DMS 273 treated with DMSO at 0.1 percent for 48 hours (cell line): ENCODE measurements at places on chromosomes 5 and 9.
A peak's percentile ranks its signal among the peaks of the same experiment; 100 is the strongest.

- DNase-seq: no peak
These were observed 52.2 kb upstream of the DHFR start for GRCh38 chr5:80706835-80707447.

DNA sequence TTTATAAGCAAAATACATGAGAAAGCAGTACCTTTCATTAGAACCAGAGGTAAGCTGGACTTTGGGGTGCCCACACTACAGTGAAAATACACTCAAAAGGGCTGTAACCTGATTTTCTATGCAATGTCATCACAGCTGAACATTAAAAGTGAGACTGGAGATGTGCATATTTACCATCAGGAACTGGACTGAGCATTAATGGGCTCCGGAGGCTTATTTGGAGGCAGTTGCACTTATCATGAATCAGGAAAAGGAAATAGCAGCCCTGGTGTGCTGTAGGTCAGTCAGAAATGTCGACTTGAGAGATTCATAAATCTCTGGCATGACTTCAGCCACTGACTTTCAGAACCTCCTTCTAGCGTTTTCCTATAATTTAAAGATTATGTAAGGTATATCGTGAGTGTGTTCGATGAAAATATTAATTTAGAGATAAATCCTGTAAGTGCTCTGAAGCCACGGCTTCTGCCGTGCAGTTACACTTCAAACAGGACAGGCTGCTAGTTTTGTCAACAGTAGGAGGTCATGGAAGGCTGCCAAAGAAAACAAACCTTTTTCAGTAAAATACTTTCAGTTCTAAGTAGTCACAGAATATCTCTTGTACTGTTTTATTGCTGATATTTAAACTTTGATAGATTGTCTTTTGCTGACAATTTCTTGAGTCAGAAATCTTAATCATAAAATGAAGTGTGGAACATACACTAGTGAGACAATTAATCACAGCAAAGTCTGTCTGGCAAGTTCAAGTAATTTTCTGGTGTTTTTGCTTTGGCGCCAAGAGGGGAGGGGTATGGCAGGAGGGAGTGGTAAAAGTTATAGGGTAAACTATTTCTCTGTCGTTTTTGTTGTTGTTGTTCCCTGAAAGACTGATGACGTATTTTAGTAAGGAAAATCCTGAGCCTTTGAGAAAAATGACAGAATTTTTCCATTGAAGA is 939.7 kb downstream of the NR2F1-AS1 start:
- DNase-seq: peak; percentile 45

DNA sequence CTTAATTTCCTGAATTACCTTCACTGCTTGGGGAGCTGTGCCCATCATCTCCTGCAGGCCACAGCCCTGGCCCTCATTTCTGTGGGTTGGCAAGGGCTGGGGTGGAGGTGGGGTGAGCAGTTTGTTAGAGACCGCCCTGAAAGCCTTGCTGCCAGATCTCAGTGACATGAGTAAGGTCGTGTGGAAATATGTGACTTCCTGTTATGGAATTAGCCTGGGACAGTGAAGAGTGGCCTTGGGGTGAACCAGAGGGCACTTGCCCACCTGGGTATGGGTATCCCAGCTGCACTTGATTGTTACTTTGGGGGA is 2.5 kb upstream of the HNRNPAB start:
- DNase-seq: no peak

- no peak for DNase-seq
These were observed 305.9 kb upstream of the PRR16 start for GRCh38 chr5:120158211-120158610.

- DNase-seq: no peak
These were observed 532.8 kb downstream of the MAT2B start for GRCh38 chr5:164038128-164038783.

GRCh38 chr5:74616236-74617146 is 24.0 kb downstream of the ENC1 start:
- no peak for DNase-seq

- DNase-seq: no peak
These were observed 318.8 kb downstream of the FAM170A start for GRCh38 chr5:119948162-119948561.

GRCh38 chr5:117788596-117788995 is 1199.8 kb downstream of the DTWD2 start:
- no peak for DNase-seq

GRCh38 chr5:116528519-116529234 is 45.9 kb downstream of the SEMA6A start:
- DNase-seq: no peak

DNA sequence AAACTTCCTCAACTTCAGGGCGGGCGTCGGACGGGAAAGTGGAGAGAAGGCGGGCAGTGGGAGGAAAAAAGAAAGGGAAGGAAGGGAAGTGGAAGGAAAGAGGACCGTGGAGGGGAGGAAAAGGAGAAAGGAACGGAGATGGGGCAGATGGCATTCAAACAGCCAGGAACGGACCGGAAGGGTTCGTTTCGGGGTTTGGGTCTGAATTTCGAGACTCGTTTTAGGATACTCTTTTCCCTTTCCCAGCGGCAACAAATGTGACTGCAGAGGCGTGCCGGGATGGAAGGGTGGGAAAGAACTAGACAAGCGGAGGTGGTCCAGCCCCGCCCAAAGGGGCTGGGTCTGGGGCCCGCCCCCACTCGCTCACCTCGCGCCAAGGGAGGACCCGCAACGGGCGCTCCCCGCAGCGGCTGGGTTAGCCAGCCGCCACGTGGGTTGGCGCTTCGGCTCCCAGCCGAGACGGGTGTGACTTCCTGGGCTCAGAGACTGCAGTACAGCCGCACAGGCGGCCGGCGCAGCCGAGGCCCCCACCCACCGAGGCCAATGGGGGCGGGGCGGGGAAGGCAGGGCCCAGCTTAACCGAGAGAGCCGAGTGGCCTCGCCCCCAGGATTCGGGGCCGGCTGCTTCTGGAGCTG is 2.7 kb downstream of the VCAN start:
- DNase-seq: peak; percentile 38

DNA sequence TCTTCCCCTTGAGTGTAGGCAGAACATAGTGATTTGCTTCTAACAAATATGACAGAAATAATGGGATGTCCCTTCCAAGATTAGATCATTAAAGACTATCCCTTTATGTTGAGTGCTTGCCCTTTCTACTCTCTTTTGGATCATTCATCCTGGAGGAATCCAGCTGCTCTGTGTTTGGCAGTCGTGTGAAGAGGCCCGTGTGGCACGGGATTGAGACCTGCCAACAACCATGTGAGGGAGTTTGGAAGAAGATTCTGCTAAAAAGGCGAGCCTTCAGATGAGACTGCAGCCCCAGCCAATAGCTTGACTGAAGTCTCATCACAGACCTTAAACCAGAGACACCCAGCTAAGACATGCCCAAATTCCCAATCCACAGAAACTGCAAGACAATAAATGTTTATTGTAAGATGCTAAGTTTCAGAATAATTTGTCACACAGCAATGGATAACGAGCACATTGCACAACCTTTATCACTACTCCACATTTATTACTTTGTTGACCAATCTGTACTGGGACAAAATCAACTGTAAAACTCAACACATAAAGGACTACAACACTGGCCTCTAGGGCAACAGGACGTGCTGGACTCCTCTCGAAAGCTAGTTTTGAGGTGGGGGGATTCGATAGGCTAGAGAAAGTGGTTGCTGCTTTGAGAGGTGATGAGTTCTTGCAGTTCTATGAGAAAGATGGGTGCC is 42.8 kb downstream of the ANGPTL2 start:
- no peak for DNase-seq

DNA sequence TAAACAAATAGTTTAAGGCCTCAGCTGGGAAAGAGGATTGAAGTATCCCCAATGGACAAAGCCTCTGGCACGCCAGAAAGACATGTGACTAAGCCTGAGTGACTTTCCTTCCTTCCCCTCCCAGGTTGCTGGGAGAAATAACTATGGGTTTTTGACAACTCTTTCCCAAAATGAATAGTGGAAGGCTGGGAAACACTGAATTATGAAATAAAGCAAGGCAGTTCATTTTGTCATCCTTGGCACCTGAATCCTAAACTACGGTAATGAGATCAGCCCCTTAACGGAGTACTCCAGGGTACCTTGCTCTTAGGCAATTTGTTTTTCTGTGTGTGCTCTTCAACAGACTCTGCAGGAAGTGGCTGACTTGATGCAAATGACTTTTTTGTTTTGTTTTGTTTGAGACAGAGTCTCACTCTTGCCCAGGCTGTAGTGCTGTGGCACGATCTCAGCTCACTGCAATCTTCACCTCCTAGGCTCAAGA is 75.2 kb downstream of the LMNB1 start:
- no peak for DNase-seq

DNA sequence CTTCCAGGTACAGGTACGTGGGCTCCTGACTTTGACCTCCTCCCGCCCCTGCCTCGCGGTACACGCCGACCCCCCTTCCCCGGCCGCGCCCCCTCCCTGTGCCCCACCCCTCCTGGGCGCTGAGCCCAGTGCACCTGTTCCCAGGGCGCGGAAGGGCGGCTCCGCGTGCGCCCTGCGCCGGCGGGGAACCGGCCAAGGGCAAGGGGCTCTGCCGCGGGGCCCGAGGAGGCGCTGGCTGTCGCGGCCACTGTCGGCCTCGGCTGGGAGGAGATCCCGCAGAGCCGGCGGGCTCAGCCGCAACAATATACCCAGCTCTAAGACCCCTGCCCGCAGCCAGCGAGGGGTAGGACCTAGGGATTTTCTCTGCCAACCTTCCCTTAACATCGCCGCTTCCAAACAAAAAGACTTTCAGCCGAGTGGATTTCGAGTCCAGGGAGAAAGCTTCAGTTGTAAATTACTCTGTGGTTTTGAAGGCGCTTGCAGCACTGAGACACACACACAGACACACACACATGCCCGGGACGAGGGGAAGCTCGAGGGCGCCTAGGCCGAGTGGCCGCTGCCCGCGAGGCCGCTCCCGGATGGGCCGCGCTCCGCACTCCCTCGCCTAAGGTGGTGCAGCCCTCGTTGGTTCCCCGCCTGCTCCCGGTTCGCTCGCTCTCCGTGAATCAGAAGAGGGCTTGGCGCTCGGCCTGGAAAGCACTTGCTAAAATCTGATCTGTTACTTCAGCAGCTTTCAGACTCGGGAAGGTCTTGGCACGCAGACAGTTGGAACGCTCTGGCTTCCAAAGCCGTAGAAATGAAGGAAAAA is 1.2 kb downstream of the FGF18 start:
- no peak for DNase-seq

- no peak for DNase-seq
These were observed 7.3 kb downstream of the CRHBP start for GRCh38 chr5:76960004-76960625.

GRCh38 chr9:16767366-16767765 is 103.1 kb downstream of the BNC2 start:
- DNase-seq: no peak

DNA sequence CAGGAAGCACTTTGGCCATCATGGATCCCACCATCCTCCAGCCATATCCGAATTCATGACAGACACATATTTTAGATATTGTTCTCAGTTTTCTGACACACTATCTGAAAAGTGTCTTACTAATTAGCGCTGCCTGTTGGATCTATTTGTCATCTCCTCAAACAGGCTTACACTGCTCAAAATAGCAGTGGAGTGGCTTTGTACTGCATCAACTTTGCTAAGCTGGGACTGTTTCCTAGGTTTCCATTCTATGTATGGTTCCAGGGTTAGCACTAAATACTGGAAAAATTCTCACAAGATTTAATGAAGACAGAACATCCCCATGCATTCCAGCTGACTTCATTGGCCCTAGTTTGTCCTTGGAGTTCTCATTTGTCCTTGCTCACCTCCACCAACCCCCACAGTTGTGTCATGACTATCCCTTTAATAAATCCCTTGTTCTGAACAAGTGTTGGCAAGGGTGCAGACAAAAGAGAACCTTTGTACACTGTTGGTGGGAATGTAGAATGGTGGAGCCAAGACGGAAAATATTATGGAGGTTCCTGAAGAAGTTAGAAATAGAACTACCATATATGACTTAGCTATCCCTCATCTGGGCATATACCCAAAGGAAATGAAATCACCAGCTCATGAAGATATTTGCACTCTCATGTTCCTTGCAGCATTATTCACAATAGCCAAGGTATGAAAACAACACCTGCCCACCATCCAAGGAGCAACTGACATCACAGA is 136.5 kb upstream of the RAI14 start:
- no peak for DNase-seq

- no peak for DNase-seq
These were observed 36.4 kb downstream of the RETREG1 start for GRCh38 chr5:16580382-16580781.

GRCh38 chr5:67807439-67807888 is 408.1 kb upstream of the PIK3R1 start:
- no peak for DNase-seq

DNA sequence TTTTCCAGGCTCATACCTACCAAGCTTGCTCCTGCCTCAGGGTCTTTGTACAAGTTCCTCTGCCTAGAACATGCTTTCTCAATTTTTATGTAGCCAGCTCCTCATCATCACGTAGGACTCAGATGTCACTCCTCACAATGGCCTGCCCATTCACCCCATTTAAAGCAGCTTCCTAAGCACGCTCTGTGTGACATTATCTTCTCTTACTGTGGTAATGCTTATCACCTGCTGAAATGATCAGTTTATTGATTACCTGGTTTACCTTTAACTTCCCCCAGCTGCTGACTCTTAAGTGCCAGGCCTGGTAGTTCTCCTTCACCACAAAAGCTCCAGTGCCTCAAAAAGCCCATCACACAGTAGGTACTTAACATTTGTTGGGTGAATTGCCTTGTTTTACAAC is 13.6 kb downstream of the FUBP3 start:
- DNase-seq: no peak

DNA sequence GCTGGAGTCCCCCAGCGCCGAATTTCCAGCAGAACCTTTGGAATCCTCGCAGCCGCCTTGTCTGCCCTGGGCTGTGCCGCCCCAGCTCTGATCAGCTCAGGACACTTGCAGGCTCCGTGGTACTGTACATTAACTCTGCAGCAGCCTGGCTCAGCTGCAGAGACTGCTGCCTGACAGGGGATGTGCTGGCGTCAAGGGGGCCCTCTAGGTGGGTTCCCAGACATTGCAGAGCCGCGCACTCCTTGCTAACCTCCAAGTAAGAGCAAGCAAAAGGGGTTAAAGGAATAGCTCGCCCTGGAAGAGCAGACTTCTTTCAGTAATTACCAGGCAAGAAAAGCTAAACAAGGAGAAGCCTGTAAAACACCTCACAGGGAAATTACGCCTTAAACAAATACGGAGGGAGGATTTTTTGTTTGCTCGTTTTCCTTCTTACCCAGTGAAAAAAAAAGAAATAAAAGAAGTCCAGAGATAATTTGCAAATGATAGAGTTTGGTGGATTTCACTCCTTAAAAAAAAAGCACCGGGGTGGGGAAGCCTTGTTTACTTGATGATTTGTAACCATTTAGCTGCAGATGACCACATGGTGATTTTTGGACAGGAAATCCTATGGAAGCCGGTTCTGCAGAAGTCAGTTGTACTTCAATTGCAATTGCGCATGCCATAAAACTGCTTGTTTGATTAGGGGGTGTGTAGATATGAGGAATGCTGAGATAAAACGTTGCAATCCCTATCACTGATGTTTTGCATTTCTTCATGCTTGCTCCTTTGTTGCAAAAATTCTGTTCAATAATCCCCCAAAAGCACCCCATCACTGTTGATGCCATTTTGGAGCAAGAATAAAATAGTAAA is 305.8 kb downstream of the PDE4D start:
- DNase-seq: peak; percentile 41
